ENCODE measurements at places on chromosomes 2 and 18.
A peak's percentile ranks its signal among the peaks of the same experiment; 100 is the strongest.

GRCh38 chr18:28514699-28515098, 337.8 kb upstream of the CDH2 start:
- DNase-seq: no peak

DNA sequence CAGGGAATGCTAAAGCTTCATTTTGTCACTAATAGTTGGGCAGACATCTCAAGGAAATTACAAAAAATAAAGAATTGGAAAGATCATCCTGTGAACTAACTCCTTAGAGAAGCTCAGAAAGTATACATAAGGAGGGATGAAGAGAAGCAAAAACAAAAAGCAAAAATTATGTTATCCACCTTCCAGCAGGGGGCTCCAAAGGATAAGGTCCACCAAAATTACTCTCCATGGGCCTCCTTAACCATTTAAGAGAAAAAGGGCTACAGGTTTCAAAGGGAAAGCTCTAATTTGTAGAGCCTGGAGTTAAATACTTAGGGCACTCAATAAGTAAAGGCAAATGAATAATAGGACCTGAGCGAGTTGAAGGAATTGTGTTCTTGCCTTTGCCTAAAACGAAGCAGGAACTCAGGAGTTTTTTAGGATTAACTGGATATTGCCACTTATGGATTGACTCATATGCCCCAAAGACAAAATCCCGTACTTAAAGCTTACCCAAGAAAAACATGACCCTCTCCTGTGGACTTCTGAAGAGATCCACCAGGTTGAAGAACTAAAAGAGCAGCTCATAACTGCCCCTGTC, 1167.9 kb downstream of the DSC3 start:
- no peak for DNase-seq

- peak; percentile 44 for DNase-seq
Measured at GRCh38 chr2:12177455-12178288, 431.2 kb downstream of the LPIN1 start.

GRCh38 chr18:9416563-9417072, 58.7 kb upstream of the RALBP1 start:
- DNase-seq: no peak

GRCh38 chr2:6392966-6393365, 472.7 kb downstream of the CMPK2 start:
- DNase-seq: no peak

GRCh38 chr18:57430079-57431001, 4.8 kb upstream of the ONECUT2 start:
- no peak for DNase-seq

- no peak for DNase-seq
Measured at GRCh38 chr2:197349699-197350098, 39.1 kb upstream of the ANKRD44 start.

- DNase-seq: peak; percentile 70
Measured at GRCh38 chr2:30139131-30139870, 7.5 kb upstream of the YPEL5 start.

DNA sequence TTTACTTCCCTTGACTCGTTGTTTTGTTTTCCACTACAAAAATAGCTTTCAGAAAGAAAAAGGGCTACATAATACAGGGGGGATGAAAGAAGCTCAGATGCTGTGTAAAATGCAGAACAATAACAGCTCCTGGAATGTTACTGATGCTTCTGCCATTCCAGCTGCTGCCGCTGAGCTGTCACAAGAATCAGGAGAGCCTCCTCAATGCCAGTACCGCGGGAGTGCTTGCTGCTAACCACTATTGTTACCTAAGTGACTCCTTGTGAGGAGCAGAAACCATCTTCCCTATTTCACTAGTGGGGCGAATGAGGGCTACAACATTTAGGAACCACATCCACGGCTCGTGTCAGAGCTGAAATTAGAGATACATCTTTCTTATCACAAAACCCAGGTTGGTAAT, 384.8 kb downstream of the GALR1 start:
- DNase-seq: no peak

DNA sequence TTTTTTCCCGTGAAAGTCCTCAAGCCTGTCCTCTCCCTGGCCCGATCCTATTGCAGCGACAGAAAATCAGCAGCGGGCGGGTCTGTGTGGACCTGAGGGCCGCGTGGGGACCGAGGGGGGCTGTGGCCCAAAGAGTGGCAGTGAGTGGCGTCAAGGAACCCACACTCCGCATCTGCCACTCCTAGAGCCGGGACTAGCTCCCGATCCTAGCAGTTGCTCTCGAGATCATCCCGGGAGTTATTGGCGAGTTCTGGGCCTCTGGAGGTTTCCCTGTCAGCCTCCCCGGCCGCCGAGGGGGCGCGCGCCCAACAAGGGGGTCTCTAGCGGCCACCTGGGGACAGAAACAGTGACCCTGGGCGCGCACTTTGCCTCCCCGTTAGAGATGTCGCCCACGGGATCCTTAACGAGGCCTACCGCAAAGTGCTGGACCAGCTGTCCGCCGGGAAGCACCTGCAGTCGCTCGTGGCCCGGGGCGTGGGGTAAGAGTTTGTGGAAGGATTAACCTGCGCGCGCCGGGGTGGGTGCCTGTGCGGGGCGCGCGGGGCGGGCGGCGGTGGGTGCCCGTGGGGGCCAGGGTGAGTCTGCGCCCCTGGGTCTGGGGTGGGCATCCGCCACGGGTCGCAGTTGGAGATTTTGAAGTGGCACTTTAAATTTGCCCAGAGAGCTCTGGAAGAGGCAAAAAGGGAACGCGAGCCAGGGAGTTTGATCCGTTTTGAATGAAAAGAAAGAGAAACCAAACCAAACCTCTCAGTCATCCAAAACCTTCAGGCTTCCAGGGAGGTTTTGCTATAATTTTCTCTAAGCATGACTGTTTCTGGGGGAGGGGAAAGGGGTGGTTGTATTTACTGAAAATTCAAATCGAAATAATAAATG, 3.5 kb downstream of the ADCYAP1 start:
- DNase-seq: no peak

DNA sequence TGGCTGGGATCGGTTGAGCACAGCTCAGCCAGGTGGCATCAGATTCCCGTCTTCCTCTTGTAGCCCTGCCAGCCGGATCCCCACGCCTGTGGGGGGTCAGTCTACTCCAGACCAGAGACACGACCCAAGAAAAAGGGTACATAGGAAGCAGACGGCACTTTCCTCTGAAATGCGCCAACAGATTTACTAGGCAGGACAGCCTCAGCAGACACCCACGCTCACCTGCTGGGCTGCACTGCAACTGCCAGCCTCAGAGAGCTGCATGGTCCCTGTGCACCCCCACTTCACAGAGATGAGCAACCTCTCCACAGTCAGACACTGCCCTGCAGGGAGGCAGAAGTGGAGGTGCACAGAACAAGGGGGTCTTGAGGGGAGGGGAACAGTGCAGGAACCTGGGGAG, 75.7 kb upstream of the OTOS start:
- no peak for DNase-seq

GRCh38 chr18:905307-905947, 756 bp downstream of the ADCYAP1 start:
- no peak for DNase-seq

GRCh38 chr18:57333940-57334339, 18.4 kb upstream of the ST8SIA3 start:
- no peak for DNase-seq

GRCh38 chr2:135952891-135953290, 32.5 kb downstream of the DARS1 start:
- no peak for DNase-seq

GRCh38 chr2:161471631-161472030, 55.5 kb downstream of the TBR1 start:
- DNase-seq: no peak

- DNase-seq: no peak
Measured at GRCh38 chr2:209790066-209790728, 18.6 kb downstream of the UNC80 start.

- DNase-seq: no peak
Measured at GRCh38 chr18:73452866-73453265, 585.1 kb upstream of the NETO1 start.

DNA sequence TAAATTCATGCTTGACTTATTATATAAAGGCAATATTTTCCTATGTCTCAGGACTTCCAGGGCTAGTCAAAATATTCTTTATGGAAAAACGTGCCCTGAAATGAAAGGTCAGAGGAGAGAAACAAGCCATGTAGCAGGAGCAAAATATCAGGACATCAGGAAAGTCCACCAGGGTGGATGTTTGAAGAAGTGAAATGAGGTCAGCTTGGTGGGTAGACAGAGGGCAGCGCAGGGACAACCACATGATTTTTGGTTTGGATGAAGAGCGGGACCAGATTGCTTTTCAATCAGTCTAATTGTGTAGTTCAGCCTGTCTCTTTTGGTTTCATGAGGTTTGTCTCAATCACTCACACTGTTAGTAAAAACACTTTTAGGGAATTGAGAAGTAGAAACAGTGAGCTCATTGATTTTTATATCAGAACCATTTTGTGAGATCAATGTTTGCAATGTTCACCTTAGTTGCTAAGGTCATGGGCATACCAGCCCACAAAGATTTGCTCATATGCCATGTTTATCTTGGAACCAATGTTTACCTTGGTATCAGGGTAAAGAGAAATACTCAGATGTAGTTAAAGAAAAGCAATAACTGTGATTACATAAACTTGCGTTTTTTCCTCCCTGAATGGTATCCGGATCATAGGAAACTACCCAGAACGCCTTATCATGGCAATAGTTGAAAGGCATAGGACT, 32.1 kb downstream of the GKN2 start:
- DNase-seq: no peak

GRCh38 chr2:72117718-72118117, 29.9 kb downstream of the CYP26B1 start:
- DNase-seq: no peak

DNA sequence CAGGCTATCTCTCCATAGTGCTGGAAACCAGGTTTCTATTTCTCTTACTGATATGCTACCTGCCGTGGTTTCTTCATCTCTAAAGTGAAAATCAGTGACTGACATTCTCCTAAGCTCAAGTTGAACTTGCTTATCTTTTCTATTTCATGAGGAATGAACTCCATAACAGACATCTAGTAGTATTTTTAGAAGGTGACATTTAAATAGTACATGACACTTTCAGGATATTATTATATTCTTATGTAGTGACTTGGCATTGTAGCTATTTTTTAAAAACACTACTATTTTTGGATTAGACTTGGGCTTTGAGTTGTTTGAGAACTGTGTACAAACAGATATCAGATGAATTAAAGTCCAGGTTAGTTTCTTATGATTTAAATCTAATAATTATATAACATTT, 1381.8 kb downstream of the DSC3 start:
- no peak for DNase-seq

GRCh38 chr2:70697603-70698383, 70.2 kb downstream of the ADD2 start:
- no peak for DNase-seq

- no peak for DNase-seq
Measured at GRCh38 chr18:48171490-48172188, 237.5 kb downstream of the ZBTB7C start.

DNA sequence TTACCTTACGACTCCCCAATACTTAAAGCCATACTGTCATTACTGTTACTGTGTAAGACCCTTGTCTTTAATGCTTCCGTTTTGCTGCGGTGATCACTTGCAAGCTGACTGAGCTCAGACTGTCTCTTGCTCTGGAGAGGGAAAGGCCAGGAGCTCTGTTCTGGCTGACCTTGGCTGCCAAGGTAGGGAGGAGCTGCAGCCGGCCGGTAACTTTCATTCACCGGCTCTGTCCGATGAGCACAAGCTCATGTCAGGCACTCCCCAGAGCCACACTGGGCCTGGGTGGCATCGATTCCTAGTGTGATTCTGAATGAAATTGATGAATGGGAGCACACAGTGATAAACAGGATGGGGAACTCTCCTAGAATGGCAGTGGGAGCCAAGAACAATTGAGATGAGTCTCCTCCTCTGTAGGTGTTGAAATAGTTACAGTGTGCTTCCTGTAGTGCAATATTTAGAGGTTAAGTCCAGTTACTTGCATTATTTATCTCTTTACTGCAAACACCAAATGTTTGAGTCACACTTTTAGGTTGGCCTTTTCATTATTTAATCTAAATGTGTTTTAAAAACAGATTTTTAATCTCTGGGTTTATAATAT, 100.9 kb downstream of the ATP9B start:
- no peak for DNase-seq

DNA sequence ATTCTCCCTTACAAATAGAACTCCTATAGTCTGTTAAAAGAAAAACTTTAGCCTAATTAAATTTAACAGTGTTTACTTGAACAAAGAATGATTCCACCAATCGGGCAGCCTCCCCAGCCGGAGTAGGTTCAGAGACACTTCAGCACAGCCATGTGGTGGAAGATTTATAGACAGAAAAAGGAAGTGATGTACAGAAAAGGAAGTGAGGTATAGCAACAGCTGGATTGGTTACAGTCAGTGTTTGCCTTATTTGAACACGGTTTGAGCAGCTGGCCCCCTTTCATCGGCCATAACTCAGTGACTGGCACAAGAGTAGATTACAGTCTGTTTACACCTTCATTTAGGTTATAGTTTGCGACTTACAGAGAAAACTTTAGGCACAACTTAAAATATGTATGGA, 2.1 kb upstream of the SKA1 start:
- DNase-seq: no peak

DNA sequence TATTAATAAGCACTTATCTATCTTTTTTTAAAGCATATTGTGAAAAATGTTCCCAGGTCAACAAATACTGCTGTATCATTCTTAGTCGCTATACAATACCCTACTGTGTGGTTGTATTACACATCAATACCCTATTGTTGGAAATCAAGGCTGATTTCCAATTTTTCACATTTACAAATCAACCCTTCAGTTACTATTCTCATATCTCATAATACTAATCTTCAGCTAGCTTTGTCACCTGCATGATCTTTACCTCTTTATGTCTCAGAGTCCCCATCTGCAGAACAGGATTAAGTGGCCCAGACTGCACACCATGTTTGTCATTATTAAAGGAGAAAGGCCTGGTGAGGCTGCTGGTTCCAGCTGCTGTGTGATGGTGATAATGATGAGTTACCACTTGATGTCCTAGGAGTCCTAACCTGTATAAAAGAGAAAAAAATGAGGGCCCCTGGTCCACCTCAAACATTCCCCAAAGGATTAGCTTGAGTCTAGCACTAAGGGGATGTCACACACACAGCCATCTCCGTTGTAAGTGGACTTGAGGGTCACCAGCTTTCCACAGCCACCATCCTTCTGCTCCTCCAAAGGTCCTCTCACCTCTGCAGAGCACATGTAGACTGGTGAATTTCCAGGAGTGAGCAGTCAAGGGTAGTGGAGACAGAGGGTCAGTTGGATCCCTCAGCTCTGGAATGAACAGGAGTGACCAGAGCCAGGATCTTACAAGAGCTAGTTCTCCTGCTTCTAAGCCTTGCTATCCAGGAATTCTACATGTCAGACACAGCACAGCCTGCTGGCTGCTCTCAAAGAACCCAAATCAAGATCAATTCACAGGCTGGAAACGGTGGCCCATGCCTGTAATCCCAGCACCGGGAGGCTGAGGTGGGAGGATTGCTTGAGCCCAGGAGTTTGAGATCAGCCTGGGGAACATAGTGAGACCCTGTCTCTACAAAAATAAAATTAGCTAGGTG, 36.0 kb upstream of the BIN1 start:
- no peak for DNase-seq
